Subcutaneous preadipocyte (primary cell): ENCODE measurements at places on chromosomes 7 and 10. TPM values are rescaled to one million over a fixed set of nuclear protein-coding genes. Genes with fewer than 3 reads are reported as not detected.

The RBP3 gene
- total RNA-seq, result not detected in 2 replicates

The NYAP1 gene
- 1.5 and 2.0 TPM in 2 replicates for total RNA-seq

The NIPSNAP2 gene
- total RNA-seq, result 38.7 and 47.4 TPM in 2 replicates

The PON1 gene
- total RNA-seq, result not detected in 2 replicates

The FLNC gene
- total RNA-seq, result 99.9 and 102 TPM in 2 replicates

The IQUB gene
- 0.20 and 0.37 TPM in 2 replicates for total RNA-seq

The CYP26C1 gene
- under 0.01 TPM in 2 replicates for total RNA-seq

The HNRNPH3 gene
- total RNA-seq, result 11.8 and 15.4 TPM in 2 replicates

The KNDC1 gene
- total RNA-seq, result under 0.01 and 0.20 TPM in 2 replicates

The ZCCHC24 gene
- total RNA-seq, result 33.2 and 36.4 TPM in 2 replicates

The HABP2 gene
- total RNA-seq, result not detected in 2 replicates

The PNLIPRP3 gene
- total RNA-seq, result 0.37 and 1.2 TPM in 2 replicates

The DDX56 gene
- 60.3 and 75.3 TPM in 2 replicates for total RNA-seq

The SCIN gene
- total RNA-seq, result under 0.01 TPM in 2 replicates

The NAMPT gene
- 98.7 and 135 TPM in 2 replicates for total RNA-seq

The GRB10 gene
- total RNA-seq, result 35.4 and 37.8 TPM in 2 replicates

The ZNF775 gene
- total RNA-seq, result 3.7 and 4.9 TPM in 2 replicates

The SEMA3C gene
- total RNA-seq, result 118 and 191 TPM in 2 replicates

The VGF gene
- total RNA-seq, result 0.39 TPM in 1 of 2 replicates, not detected in the other

The CLRN3 gene
- total RNA-seq, result not detected in 2 replicates

The SRGN gene
- 25.7 and 49.1 TPM in 2 replicates for total RNA-seq

The TECTB gene
- total RNA-seq, result not detected in 2 replicates

The AKR1C3 gene
- 139 and 258 TPM in 2 replicates for total RNA-seq

The HOXA11 gene
- 4.8 and 5.3 TPM in 2 replicates for total RNA-seq

The PRTFDC1 gene
- 7.0 and 8.8 TPM in 2 replicates for total RNA-seq

The PRPS1L1 gene
- total RNA-seq, result not detected in 2 replicates

The OGDH gene
- 73.1 and 109 TPM in 2 replicates for total RNA-seq

The PPP1R3A gene
- not detected in 2 replicates for total RNA-seq

The GDF2 gene
- not detected in 2 replicates for total RNA-seq

The ST8SIA6 gene
- total RNA-seq, result not detected in 2 replicates

The TRPV5 gene
- total RNA-seq, result not detected in 2 replicates

The AGAP5 gene
- 3.3 and 5.5 TPM in 2 replicates for total RNA-seq

The OR2A5 gene
- not detected in 2 replicates for total RNA-seq

The ASB10 gene
- not detected in 2 replicates for total RNA-seq

The AGAP9 gene
- 5.5 and 6.5 TPM in 2 replicates for total RNA-seq

The PTF1A gene
- total RNA-seq, result not detected in 2 replicates

The LEP gene
- total RNA-seq, result under 0.01 TPM in 1 of 2 replicates, not detected in the other

The TMEM176B gene
- 16.9 TPM in 1 of 2 replicates, not detected in the other for total RNA-seq

The CDNF gene
- 0.37 and 0.78 TPM in 2 replicates for total RNA-seq

The PGAM2 gene
- total RNA-seq, result 0.37 TPM in 1 of 2 replicates, not detected in the other

The NPFFR1 gene
- total RNA-seq, result not detected in 2 replicates

The UFSP1 gene
- 7.7 and 9.2 TPM in 2 replicates for total RNA-seq

The FAM25G gene
- total RNA-seq, result not detected in 2 replicates

The SRRM3 gene
- 0.98 and 1.1 TPM in 2 replicates for total RNA-seq

The SLC26A3 gene
- total RNA-seq, result not detected in 2 replicates

The HYCC1 gene
- 99.9 and 158 TPM in 2 replicates for total RNA-seq

The FKBP6 gene
- total RNA-seq, result not detected in 2 replicates
